Panc1 (cell line): ENCODE measurements at places on chromosomes 2 and 18.

- DNase-seq: no peak
Observed at GRCh38 chr2:241507430-241508239, 749 bp downstream of the STK25 start.

DNA sequence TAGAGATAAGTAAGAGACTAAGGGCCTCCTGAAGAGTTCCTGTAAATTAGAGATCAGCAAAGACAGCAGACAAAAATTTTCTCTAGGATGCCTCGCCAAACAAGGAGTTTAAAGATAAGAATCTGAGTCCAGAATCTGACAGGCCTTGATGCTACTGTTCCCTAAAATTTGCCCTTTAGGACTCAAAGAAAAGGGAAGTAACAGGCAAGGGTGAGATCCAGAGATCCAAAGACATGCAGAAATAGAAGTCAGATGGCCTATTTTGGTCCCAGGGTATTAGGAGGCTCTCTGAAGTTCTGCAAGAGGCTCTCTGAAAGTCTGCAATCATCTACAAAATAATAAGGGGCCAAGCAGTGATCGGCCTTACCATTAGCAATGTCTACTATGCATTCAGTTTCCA lies 33.0 kb downstream of the GALNT5 start:
- DNase-seq: no peak

GRCh38 chr2:202311823-202312388 lies 46.3 kb downstream of the NOP58 start:
- no peak for DNase-seq

- no peak for DNase-seq
Observed at GRCh38 chr2:157460384-157460837, 16.5 kb upstream of the CYTIP start.
